ENCODE measurements at places on chromosomes 12 and 14.

DNA sequence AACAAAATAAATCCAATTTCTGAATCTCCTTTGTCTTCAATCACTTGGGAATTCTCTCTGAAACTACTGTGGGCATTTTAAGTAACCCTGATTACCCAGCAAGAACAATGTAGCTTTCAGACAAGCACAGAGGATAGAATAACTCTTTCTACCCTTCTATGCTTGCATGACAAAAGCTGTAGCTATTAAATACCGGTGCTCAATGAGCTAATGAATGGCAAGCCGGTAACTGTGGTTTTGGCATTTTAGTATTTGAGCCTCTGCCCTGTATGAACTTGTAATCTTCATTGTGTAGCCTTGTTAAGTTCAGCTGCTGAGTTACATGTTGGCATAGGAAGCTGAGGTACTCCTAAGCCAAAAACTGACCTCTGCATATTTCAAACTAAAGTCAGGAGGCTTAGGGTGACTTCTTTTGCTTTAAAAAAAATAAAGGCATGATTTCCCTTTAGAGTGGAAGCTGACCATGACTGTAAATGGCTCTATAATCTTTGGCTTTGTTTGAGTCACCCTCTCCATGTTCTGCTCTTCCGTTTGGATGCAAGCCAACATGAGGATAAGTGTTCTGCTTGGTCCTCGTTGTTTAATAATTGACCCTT is 171.0 kb upstream of the HIF1A start:
- no peak for DNase-seq

GRCh38 chr12:101021911-101022388 is 188.1 kb downstream of the SLC5A8 start:
- no peak for DNase-seq

DNA sequence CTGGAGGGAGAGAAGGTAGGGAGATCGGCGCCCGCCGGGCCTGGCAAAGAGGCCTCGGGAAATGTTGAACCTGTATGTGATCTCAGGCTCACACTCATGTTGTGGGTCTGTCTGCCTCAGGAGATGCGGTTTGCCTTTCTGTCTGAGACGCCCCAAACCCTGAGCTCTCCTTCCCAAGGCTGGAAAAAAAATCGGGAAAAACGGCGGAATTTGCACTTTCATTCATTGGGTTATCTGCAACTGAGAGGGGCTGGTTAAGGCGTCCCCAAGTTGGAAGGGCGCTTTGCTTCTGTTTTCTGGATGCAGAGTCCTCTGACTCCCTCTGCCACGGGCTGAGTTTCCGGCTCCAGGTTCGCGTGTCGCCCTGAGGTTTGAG is 5.0 kb upstream of the HOXC9 start:
- no peak for DNase-seq

GRCh38 chr12:96720363-96720705 is 186.7 kb upstream of the NEDD1 start:
- no peak for DNase-seq

DNA sequence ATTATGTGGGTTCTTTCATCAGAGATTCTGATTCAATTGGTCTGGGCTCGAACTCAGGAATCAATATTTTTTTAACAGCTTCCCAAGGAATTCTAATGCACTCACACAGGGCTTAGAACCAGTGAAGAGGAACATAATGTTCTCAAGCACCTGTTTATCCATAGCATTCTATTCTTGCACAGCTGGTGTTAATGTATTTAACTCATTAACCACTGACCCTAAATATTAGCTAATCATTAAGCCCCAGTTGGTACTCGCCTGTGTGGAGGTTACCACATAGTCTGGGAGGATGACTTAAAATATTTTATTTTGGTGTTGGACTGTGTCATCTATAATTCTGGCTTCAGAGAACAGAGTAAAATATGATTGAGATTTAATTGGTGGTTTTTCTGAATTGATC is 45.3 kb downstream of the LRP6 start:
- DNase-seq: no peak

DNA sequence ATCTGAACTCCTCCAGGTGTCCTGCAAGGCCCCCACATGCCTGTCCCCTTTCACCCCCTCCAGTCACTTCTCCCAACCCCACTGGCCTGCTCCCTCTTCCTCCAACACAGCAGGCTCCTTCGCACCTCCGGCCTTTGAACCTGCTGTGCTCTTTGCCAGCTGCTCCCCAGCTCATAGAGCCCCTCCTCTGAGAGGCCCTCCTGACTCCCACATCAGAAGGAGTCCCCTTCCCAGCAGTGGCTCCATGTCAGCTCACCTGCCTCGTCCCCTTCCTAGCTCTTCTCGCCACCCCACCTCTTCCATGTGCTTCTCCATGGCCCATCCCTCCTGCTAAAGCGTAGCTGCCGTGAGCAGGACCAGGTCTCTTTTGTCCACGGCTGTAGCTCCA is 22.1 kb downstream of the SCARB1 start:
- DNase-seq: no peak
